ENCODE measurements at places on chromosomes 12 and 14.
A peak's percentile ranks its signal among the peaks of the same experiment; 100 is the strongest.

DNA sequence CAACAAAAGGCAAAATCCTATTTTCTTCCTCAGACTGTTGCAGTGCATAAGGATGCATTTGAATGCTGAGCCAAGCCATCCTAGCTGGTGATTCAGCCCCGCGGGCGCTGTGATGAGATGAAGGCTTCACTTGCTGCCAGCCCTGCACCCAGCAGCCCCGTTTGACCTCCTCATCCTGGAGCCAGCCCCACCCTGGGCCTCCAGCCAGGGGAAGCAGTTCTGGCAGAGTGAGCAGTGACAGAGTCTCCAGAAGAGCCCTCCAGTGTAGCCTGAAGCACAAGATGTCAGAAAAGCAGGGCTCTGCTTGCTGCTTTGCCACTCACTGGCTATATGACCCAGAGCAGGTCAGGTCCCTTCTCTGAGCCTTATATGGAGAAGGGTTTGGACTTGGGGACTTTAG, 96.2 kb upstream of the HSPB8 start:
- DNase-seq, result no peak

DNA sequence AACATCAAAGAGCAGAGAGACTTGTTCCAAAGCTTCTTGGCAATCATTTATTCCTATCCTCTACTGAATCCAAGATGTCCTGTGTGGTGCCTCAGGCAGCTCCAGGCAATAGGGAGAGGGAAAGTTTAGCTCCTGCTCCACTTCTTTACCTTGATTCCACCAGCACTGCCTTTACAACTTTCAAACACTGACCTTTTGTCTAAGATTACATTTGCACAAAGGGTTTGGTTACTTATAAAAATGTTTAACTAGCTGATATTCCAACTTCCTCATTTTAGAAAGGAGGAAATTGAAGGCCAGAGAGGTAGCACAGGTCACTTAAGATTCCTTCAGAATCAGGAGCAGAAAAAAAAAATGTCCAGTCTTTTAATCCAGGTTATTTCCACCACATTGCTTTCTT, 192.7 kb downstream of the BTG1 start:
- no peak for DNase-seq

- DNase-seq, result no peak
Measured at GRCh38 chr12:92362126-92362525, 216.5 kb upstream of the BTG1 start.

DNA sequence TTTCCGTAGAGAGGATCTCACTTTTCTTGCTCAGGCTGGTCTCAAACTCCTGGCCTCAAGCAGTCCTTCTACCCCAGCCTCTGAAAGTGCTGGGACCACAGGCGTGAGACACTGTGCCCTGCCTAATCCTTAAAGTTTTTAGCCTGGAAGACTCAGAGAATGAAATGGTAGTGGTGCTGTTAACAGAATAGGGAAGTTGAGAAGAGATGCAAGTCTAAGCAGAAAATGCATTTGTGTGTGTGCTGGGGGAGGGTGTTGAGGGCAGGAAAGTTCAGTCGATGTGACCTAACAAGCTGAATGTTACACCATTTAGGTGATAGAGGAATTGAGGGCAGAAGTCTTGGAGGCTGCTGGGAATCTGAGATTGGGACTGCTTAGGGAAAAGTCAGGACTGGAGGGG, 6.9 kb upstream of the TUBA1A start:
- DNase-seq, result no peak

DNA sequence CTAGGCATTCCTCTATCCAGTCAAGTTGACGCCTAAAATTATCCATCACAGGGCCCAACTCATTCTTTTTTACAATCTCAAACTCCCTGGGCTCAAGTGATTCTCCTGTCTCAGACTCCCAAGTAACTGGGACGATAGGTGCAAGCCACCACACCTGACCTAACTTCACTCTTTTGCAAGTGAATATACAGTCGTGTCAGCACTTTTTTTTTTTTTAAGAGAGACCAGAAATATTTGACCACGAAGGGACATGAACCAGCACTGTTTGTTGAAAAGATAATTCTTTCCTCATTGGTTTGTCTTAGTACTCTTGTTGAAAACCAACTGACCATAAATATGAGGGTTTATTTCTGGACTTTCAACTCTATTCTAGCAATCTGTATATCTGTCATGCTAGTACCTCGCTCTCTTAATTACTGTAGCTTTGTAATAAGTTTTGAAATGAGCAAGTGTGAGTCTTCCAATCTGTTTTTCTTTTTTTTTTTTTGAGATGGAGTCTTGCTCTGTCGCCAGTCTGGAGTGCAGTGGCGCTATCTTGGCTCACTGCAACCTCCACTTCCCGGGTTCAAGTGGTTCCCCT, 14.0 kb downstream of the PTGR2 start:
- DNase-seq, result no peak

DNA sequence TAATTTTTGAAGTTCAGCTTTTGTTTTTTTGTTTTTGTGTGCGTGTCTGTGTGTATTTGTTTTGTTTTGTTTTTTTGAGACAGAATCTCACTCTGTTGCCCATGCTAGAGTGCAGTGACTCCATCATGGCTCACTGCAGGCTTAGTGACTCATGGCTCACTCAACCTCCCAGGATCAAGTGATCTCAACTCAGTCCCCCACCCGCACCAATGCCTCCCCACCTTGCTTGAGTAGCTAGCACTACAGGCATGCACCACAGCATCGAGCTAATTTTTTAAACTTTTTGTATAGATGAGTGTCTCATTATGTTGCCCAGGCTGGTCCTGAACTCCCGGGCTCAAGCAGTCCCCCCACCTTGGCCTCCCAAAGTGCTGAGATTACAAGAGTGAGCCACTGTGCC, 981.4 kb downstream of the BCL11B start:
- no peak for DNase-seq

- DNase-seq, result no peak
Measured at GRCh38 chr12:108843187-108843586, 14.2 kb downstream of the SSH1 start.

- DNase-seq, result peak; percentile 60
Measured at GRCh38 chr12:104938371-104938770, 19.7 kb downstream of the SLC41A2 start.

DNA sequence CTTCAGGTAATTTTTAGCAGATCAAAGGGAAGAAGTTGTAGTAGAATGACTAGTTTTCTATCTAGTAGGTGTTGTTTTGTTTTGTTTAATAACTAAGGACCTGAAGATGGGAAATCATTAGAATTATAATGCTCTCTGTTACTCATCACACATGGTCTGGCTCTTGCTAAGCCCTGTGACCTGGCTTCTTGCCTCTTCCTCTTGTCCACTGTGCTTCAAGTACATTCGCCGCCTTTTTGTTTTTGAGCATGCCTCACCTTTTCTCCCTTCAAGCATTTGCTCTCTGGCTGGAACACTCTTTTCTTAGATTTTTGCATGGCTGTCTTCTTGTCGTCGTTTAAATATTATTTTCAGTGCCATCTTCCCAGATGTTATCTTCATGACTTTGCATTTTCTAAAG, 47.7 kb downstream of the DAAM1 start:
- DNase-seq, result no peak

GRCh38 chr14:62062645-62063044, 300.4 kb downstream of the SNAPC1 start:
- no peak for DNase-seq

DNA sequence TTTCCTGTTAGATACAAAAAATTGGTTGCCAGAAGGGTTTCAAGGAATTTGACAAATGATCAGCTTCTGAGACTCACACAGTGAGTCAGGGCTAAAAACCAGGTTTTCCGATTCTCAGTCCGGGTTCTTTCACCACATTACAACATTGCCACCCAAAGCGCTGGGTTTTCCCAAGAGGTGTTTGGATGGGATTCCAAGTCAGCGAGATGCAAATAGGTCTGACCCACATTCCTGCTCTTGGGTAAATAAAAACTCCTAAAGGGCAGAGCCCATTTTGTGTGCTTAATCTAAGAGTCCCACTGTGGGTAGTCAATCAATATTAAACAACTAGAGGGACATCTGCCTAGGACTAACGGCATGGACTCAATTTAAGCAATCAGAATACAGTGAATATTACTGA, 5.4 kb upstream of the RIC8B start:
- DNase-seq, result peak; percentile 49

DNA sequence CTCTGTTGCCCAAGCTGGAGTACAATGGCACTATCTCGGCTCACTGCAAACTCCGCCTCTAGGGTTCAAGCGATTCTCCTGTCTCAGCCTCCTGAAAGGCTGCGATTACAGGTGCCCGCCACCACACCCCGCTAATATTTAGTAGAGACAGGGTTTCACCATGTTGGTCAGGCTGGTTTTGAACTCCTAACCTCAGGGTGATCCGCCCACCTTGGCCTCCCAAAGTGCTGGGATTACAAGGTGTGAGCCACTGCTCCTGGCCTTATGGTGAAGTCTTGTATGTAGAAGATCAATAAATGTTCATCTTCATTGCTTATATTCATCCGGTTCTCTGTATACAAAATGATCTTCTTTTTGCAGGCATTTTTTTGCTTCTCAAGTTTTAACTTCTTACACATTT, 47.8 kb downstream of the MDM2 start:
- no peak for DNase-seq

DNA sequence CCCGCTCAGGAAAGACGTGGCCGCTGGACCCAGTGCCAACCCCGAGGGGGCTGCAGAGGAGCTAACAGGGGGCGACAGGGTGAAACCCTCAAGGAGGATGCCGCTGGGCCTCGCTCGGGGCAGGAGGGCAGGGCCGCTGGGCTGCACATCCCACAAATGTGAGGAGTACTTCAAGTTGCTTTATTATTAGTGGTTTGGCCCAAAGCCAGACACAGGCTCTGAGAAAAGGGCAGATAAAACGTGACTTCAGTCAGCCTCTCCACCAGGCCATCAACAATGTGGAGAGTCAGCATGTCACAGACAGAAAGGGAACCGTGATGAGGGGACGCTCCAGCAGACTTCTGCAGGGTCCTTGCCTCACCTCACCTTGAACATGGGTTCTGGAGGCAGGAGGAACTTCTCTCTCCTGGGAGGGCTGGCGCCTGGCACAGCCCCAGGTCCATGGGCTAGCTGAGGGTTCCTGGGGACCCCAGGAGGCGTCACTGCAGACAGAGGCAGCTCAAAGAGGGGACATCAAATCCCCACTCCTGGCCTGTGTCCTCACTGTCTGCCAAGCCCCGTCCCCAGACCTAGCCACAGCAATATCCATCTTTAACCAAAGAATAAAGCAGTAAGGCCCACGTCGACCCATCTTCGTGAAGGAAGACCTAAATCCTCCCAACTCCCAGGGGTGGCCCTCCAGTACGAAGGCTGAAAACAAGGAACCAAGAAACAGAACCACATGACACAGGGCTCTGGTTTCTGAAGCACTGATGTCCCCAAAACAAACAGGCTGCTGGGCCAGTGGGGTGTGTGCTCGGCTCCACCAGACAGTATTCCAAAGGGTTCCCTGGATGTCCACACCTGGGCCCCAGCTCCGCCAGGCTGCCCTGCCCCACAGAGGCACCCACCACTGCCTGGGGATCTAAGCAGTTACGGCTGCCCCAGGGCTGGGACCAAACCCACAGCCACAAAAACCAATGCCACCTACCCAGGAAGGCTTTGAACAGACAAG, 35.1 kb downstream of the CCDC85C start:
- DNase-seq, result peak; percentile 87

DNA sequence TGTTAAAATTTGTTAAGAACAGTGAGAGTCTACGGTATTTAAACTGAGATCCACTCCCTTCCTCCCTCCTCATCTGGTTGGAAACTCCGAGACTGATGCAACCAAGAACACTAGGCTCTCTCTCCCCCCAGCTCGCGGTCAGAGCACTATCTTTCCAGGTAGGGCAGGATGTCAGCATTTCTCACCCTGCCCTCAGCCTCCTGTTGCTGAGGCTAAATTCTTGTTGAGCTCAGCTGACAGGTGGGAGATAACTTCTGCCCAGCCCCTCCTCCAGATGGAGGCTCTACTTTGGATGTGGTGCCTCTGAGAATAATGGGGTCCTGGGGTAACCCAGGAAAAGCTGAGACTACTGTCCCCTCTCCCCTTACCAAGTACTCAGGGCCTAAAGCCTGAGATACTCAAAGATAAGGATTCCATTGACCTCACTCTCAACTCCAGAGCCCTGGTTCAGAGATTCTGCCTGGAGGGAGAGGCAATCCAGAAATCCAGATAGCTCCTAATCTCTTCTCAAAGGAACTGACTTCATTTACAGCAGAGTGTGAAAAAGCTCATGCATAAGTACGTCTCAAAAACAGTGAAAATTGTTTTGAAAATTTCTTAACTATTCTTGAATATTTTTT, 110.1 kb downstream of the EML5 start:
- no peak for DNase-seq

GRCh38 chr14:91897106-91897701, 29.9 kb upstream of the TC2N start:
- peak; percentile 83 for DNase-seq

GRCh38 chr12:49332891-49333371, 4.1 kb downstream of the C1QL4 start:
- no peak for DNase-seq

DNA sequence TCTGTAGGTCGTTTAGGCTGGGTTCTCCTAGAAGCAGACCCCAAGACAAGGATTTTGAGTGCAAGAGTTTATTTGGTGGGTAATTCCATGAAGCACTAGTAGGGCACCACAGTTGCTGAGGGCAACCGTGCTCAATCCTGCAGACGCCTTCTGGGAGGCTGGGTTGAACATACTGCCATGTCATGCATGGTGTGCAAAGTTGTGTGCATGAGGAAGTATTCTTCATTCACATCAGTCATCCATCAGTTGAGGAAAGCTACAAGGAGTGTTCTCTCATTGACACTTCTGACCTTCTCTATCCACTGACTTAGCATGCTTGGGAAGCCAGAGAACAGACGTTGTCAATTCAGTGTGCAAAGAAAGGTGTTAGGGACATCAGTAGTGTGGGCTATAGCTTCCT, 179.2 kb downstream of the PTPN11 start:
- no peak for DNase-seq

GRCh38 chr14:104397956-104398355, 181.6 kb upstream of the C14orf180 start:
- DNase-seq, result no peak

DNA sequence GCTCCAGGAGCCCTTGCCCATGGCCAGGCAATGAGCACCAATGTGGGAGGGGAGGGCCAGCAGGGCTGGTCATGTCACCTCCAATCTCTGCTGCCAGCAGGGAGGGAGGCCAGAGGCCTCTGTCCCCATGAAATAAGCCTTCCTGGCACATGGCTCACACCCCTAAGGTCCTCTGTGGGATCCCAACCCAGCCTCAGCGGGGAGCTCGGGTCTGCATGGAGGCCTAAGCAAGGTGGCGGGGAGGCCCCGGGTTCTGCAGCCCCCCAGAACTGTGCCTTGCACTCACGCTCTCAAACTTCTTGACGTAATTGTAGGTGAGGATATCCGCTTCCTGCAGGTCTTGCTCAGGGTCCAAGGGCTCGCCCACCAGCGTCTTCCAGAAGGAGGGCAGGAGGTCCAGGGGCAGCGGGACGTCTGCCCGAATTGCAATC, 41.7 kb downstream of the TRAFD1 start:
- DNase-seq, result no peak

Data from EH (cell line).